ENCODE measurements at places on chromosomes 12 and 14.

DNA sequence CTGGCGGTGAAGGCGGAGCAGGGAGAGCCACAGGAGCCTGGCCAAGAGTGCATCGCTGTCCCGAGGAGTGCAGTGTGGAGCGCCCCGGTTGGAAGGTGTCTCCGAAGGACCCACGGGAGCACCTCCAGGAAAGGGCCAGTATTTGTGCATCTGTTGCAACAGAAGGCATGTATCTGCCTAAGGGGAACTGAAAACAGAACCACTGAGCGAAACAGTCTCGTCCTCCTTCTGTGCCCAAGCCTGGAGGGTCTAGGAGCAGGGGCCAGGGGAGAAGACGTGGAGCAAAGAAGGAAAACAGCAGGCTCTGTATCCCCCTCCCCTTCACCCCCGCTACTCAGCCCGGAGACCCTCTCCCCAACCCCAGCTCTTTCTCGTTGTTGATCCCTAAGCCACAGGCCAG is 5.3 kb upstream of the LRRC10 start:
- no peak for DNase-seq

GRCh38 chr12:55969356-55969755 is 2.7 kb downstream of the CDK2 start:
- DNase-seq: no peak

DNA sequence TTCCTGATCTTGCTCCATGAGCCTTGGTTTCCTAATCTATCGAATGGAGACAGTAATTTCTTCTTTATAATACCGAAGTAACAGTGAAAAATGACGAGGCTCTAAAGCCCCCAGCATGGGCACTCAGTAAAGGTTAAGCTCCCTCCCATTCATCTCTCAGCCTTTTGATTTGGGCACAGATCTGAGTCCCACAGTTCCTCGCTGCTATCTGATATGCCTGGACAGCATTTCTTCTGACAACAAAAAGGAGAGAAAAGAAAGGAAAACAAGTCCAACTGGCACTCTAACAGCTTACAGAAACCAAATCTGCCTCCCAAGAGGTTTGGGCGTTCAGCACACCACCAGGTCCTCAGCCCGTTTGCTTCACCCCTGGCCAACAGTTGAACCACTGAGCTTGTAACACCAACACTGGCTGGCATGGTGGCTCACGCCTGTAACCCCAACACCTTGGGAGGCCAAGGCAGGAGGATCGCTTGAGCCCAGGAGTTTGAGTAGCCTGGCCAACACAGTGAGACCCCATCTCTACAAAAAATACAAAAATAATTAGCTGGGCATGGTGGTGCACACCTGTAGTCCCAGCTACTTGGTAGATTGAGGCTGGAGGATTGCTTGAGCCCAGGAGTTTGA is 19.5 kb downstream of the CCDC88C start:
- DNase-seq: no peak

GRCh38 chr14:65261425-65261920 is 151.1 kb upstream of the FUT8 start:
- DNase-seq: no peak

DNA sequence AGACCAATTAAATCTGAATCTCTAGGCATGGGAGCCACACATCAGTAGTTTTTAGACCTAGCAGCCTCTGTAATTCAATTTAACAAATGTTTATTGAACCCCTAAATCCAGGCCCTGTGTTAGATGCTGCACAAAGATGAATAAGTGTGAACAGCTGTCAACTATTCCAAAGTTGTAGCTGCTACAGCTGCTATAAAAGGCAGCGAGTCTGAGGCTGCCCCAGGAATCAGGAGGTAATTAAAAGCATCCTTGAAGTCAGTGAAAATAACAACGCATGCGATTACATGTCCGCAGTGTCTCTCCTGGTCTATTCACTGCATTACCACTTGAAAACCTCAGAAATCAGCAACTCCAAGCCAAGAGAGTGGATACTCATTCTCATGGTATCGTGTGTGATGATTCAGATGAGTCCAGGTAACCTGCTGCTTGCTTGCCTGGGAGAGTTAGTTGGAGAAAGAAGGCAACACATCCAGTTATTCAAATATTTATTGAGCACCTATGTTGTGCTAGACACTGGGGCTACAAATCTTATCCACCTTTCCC is 34.9 kb upstream of the DDHD1 start:
- no peak for DNase-seq

DNA sequence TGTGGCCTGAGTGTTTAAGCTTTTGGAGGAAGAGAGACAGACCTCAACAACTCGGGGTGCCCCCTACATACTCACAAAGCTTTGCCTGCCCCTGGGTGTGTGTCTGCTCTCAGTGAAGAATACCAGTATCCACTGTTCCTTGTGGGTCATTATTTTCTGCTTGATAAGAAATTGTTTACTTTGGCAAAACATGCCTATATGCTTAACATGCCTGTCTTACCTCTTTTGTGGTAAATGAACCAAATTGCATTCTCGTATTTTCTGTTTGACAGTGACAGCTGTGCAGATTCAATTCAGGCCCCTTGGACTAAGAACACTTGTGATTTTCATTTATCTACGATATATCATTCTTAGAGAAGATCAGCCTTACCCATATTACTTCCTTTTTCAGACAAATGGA is 50.6 kb upstream of the REP15 start:
- DNase-seq: no peak

DNA sequence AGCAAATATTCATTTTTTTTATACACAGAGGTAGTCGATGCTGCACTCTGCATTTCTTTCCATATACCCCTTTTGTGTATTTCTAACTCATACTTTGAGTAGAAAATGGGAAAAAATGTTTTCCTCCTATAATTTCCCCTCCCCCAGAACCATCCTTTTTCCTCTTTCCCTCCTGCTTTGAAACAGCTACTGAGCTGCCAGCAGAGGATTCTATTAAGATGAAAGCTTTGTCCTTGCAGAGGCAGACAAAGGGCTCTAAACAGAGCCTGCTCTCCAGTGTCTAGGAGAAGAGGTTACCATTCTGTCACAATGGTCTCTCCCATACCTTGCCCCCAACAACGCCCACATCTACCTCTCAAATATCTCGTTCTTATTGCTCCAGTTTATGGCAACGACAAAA is 74.6 kb upstream of the OSBPL8 start:
- no peak for DNase-seq

DNA sequence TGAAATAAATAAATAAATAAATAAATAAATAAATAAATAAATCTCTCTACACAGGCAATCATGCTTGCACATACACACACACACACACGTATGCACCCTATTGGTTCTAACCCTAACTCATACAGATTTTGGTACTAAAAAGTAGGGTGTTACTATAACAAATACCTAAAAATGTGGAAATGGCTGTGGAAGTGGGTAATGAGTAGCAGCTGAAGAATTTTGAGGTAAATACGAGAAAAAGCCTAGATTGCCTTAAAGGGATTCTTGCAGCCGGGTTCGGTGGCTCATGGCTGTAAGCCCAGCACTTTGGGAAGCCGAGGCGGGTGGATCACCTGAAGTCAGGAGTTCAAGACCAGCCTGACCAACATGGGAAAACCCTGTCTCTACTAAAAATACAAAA is 15.7 kb upstream of the SLC2A3 start:
- no peak for DNase-seq

GRCh38 chr14:104967386-104968152 is 10.6 kb downstream of the AHNAK2 start:
- no peak for DNase-seq

DNA sequence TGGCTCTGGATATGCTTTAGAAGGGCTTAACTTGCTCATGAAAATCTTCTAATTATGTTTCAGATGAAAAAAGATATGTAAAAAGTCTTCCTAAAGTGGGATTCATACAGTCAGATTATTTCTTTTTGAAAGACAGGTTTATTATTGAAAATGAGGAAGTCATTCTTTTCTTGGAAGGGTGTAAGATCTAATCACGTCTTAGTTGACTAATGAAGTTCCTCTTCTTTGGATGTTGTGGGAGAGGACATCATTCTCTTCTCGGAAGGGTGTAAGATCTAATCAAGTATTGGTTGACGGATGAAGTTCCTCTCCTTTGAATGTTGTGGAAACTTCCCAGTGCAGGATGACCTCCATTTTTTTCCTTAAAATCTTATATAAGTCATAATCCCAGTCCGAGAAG is 74.9 kb downstream of the ALG10 start:
- no peak for DNase-seq

DNA sequence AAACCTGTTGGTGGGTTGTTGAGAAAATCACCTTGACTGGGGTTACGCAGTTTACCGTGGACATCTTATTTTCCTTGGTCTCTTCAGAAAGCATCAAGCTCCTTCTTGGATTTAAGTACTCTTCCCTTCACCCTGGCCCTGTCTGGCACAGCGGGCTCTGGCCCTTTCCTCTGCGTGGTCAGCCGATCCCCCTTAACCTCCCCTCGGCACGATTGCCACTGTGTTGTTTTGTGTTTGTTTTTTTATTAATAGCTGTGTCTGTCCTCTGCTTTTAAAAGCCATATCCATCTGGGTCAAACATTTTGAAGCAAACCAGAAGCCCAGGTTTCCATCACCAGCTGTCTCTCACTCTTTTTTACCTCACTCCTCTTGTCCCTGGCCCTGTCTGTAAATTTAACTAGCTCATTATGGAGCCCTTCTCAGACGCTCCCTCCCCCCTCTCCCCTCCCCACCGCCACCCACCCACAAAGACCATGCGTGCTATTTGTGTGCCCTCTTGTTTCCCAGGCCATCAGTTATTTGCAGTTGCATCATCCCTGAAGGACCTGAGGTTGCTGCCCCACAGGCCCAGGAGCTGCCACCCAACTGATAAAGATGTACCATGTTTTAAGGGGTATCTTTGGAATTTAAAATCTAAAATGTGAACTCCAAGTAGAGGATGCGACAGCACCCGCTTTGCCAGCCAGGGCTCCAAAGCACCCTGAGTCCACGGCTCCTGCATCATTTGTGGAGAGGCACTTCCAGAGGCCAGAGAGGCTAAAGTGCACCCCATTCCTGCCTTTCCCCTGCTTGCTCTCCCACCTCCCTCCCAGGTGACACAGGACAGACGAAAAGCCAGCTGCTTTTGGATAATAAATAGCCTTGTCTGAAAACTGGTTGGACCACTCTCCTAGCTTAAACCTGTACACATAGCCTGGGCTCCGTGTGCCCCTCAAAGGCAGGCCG is 3.9 kb downstream of the BCL11B start:
- no peak for DNase-seq

DNA sequence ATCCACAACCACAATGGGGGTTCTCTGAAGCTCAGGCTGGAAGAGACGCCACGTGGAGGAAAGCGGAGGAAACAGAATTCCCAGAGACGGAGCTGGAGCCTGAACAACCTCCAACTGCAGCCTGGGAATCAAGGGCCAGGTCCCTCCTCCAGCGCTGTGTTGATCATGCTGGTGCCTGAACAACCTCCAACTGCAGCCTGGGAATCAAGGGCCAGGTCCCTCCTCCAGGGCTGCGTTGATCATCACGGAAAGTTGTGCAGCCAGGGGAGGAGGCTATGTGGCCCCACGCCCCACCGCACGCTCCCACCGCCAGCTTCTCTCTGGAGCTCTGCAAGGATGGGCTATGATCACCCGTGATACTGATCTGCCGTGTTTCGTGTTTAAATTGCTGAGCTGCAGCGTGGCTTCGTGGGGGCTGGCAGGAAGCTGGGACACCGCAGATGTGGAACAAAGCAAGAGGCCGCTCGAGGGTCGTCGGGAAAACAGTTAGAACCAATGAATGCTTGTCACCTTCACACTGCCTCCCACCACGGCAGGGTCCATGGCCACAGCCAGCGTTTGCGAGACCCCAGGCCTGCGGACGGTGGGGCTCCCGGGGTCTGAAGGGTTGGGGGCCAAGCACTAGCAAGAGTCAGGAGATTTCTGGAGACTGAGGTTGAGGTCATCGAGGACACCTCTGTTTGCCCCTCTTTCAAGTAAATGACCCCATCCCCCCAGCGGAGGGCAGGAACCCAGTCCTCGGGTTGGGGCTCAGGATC is 51.8 kb upstream of the FBRSL1 start:
- DNase-seq: no peak

Data from activated gamma-delta T cell treated with anti-CD3 and anti-CD28 coated beads, Interleukin-2, amount 50 U/mL, for 16 hours (primary cell).